Erythroblast (primary cell): ENCODE measurements at places on chromosomes 13 and 19.

- no peak for DNase-seq
These were observed 63.0 kb upstream of the FLT1 start for GRCh38 chr13:28557725-28558520.

- no peak for DNase-seq
These were observed 21.9 kb downstream of the CDC16 start for GRCh38 chr13:114256547-114256946.

GRCh38 chr19:15701757-15702533 is 25.9 kb upstream of the OR10H2 start:
- DNase-seq, result no peak

GRCh38 chr19:28196961-28197360 is 1016.0 kb downstream of the UQCRFS1 start:
- no peak for DNase-seq

DNA sequence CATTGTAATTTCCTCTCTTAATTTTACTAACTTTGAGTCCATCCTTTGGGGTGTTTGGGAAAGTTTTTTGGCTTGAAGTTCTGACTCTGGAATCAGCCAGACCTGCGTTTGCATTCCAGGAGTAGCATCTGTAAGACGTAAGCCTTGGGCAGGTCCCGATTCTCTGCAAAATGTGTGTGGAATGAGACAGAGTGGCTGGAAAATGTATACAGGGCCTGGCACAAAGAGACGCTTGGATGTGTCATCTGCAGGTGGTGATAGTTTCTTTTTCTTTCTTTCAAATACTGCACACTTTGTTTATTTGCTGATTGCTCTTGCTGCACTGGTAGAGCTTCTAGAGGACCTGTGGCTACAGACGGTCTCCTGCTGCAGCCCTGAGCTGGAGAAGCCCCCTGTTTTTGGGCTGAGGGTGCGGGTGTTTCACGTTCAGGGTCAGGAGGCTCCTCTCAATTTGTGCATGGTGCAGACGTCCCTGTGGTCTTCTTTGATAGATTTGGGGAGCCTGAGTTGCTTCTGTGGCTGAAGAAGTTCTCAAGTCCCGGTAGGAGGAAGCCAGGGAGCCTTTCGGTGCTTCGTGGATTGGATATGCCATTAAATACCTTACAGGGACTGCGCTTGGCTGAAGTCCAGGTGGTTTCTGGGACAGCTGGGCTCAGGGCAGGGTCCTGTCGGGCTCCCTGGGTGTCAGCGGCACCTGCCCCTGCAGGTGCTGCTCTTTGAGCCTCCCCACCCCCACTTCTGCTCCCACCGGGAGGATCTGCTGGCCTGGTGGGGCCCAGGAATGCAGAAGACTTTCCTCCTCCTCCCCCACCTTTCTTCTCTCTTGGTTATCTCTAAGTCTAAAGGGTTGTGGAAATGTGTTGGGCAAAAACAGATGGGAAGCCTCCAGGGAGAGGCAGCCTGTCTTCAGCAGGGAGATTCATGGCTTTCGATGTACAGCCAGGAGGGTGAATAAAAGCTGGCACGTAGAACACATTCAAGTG is 44.0 kb upstream of the GAS6 start:
- no peak for DNase-seq

- no peak for DNase-seq
These were observed 838 bp upstream of the ATP4B start for GRCh38 chr13:113658836-113659235.

GRCh38 chr19:55206664-55207500 is 2.4 kb downstream of the PTPRH start:
- peak; percentile 86 for DNase-seq

DNA sequence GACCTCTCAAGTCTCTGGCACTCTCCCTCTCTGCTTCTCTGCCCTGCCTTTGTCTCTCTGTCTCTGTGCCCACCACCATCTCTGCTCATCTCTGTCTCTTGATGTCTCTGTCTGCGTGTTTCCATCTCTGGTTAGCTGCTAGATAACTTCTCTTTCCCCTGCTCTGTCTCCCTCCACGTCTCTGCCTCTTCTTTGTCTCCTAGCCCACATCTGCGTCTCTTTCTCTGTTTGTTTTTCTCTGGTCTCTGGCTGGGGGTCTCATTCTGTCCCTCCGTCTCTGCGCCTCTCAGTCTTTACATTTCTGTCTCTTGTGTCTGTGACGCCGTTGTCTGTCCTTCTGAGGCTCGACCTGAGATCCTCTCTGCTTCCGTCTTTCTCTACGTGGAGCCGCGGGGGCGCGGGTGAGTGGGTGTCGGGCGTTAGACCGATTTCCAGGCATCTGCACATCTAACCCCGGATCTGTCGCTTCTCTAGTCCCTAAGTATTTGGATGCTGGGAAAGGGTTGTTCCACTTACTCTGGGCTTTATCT is 386 bp downstream of the GIPR start:
- DNase-seq, result no peak

- no peak for DNase-seq
These were observed 6.9 kb upstream of the AMER2 start for GRCh38 chr13:25179011-25179410.

- DNase-seq, result no peak
These were observed 14.6 kb downstream of the MCF2L start for GRCh38 chr13:112983428-112984196.

DNA sequence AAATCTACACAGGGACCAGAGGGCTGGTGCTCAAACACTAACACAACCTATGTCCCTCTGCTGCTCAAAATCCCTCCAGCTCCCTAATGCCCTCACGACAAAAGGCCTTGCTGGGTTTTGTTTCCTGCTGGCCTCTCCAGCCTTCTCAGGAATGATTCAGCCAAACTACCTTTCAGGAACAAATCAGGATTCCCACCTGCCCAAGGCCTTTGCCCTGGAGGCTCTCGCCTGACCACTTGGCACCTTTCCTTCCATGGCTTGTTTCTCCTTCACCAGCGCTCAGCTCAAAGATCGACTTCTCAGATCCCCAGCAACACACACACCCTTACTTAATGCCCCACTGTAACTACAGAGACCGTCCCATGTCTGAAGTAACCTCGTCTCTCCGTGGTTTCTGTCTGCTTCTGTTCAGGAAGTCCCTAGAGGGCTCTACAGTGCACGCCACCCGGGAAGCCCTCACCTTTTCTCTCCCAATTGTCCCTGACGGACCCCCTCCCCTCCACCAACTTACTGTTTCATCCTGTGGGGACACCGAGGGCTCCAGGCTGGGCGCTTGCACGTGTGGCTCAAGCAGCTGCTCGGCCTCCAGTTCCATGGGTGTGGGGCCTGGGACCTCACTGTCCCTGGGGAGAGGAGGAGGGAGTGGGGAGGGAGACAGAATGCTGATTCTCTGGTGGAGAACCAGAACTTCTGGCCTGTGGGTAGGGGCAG is 3.2 kb upstream of the SIX5 start:
- DNase-seq, result no peak

- DNase-seq, result no peak
These were observed 17.7 kb downstream of the RFX2 start for GRCh38 chr19:6092329-6093286.

DNA sequence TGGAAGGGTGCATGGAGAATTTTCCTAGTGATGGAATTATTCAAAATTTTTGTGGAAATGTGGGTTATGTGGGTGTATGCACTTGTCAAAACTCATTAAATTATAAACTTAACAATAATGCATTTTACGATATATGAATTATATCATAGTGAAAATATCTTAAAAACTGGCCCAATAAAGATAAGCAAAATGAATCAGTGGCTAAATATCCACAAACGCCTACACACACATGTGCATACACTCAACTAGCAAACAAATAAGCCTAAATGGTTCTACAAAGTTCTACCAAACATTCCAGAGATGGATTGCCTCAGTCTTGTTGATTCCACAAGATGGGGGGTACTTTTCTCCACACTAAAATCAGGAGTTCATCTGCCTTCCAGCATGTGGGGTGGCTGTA is 349.5 kb downstream of the TSHZ3 start:
- DNase-seq, result no peak

DNA sequence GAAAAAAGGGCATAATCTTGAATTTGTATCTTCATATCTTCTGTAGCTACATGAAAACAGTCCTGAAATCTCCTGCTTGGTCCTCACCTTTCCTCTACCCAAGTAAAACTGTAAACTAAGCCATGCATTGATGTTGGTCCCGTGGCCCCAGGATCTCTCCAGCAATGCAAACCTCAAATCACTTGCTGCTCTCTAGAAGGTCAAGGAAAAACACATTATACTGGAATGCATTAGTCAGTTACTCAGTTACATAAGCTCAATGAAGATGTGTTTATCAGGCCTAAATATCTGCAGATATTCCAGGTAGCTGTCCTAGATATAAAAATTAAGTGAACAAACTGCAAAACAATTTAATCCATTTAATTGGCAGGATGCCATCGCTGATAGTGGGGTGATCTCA is 261.8 kb downstream of the ABCC4 start:
- DNase-seq, result no peak

DNA sequence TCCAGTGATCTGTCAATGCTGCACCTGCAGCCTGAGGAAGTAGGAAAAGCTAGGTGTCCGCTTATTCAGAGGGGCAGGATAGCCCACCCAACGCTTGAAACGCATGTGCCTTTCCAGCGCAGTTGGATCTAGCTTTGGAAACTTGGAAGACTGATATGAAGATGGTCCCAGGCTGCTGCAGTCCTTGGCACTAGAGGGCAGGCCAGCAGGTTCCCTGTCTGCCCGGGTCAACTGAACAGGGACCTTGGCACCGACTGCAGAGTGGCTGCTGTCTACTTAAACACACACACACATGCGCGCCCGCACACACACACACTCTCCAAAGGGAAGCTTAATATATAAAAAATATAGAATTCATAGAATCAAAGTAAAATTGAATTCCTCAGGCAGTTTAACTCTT is 100.0 kb downstream of the TSHZ3 start:
- DNase-seq, result no peak

DNA sequence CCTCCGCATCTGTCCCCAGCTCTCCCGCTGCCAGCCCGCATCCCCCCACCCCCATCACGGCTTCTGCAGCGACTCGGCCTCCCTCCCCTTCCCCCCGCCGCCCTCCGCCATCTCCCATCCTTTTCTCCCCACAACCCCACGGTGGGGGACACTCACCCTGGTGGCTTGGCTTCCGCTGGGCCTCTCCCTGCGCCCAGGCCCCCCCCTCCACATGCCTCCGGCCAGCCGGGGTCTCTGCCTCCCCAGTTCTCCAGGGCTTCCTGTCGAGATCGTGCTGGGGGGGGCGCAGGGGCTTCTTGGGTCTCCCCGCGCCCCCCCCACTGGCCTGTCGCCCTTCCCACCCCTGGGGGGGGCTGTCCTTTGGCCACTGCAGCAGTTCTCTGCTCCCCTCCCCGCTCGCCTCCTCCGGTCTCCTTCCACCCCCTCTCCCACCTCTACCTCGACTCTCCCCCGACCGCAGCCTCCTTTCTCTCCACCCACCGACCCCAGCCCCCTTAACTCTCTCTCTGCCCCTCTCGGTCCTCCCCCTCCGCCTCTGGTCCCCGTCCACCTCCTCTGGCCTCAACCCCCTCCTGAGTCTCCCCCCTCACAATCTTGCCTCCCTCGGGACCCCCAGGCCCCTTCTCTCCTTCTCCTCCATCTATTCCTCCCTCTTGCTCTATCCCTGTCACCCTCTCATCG is 17.1 kb downstream of the LRRC4B start:
- DNase-seq, result no peak

- no peak for DNase-seq
These were observed 31.1 kb downstream of the CEACAM8 start for GRCh38 chr19:42563352-42564210.

DNA sequence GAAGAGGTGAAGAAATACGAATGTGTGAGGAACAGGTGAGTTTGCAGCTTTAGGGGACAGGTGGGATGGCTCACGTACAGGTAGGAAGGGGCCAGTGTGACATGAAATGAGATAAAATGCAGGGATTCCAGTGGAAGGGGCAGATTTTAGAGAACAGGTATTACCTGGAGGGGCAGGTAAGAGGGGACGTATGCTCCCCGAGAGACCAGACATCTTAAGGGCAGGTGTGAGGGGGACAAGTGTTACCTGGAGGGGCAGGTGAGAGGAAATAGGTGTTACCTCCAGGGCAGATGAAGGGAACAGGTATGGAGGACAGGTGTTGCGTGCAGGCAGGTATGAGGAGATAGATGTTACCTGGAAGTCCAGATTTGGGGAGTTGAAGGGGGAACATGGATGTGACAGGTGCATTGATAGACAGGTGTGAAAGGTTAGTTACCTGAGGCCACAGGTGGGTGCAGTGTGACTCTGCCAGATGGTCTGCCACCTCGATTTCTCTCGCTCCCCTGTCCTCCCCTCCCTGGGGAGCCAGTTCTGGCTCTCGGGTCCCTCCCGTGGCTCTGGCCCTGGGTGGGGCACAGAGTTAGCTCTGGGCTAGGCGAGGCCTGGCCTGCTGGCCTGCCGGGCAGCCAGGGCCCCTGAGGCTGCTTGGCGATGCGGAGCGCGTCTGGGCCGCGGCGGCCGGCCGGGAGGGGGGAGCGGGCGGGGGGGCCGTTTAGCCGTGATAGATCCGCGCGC is 2.1 kb downstream of the ERFL start:
- DNase-seq, result no peak

- DNase-seq, result no peak
These were observed 9.9 kb upstream of the ZNF536 start for GRCh38 chr19:30362156-30362754.

GRCh38 chr13:34571716-34572115 is 370.4 kb upstream of the NBEA start:
- DNase-seq, result no peak

DNA sequence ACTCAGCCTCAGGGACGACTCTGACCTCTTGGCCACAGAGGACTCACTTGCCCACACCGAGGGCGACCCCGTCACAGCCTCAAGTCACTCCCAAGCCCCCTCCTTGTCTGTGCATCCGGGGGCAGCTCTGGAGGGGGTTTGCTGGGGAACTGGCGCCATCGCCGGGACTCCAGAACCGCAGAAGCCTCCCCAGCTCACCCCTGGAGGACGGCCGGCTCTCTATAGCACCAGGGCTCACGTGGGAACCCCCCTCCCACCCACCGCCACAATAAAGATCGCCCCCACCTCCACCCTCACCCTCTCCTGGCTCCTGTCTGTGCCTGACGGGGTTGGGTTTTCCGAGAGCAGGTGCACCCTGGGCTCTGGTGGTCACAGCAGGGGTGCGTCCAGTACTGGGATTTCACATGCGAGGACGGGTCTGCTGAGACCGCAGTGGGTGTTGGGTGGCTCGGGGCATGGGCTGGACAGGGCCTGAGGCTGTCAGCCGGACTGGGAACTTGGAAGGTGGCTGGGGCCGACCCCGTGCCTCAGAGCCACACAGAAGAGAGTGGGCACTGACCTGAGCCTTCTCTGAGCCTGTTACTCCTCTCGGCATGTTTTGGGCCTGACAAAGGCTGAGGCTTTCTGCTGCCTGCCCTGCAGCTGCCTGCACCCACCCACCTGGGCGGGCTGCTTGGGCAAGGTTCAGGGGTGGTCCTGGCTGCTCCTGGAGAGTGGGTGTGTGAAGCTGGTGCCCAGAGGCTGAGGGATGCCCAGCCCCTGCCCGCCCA is 6.3 kb upstream of the HCN2 start:
- no peak for DNase-seq

GRCh38 chr13:106681536-106681935 is 113.6 kb upstream of the ARGLU1 start:
- no peak for DNase-seq

- DNase-seq, result no peak
These were observed 182.3 kb downstream of the GPC5 start for GRCh38 chr13:91580749-91581148.

- DNase-seq, result no peak
These were observed 169.7 kb downstream of the KLF5 start for GRCh38 chr13:73228546-73228945.

GRCh38 chr13:77918391-77919245 is at the start of gene EDNRB:
Gene EDNRB (minus strand): TSS chr13:77918831. CDS start chr13:77918573, 258 bp downstream.
- peak; percentile 22 for DNase-seq
